NCI-H460 (cell line): ENCODE measurements at places on chromosomes 3 and 15.

DNA sequence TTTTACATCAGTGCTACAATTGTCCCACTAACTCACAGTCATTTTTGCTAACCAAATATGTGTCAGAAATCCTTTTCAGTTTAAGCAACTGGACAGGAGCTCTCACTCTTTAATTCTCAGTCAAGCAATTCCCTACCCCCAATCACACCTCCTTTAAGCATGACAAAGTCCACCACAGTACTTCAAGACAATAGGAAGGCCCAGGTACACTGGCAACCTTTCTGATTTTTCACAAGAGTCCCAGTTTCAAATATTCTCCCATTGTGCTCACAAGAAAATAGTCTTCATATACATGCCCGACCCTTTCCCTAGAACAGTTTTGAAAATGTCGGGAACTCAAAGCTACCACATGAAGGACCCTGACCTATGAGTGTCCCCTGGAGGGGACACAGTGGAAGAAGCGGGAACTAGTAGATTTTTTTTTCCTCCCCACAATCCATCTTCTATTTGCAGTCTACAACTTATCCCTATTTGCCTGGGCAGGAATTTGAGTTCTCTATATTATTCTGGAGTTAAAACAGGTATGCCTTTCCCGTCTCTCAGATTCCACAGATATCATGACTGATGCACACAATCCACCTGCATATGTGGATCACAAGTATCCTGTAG is 413.5 kb downstream of the TIGIT start:
- DNase-seq: no peak

GRCh38 chr15:34161329-34161963 is 48.5 kb downstream of the KATNBL1 start:
- DNase-seq: no peak

DNA sequence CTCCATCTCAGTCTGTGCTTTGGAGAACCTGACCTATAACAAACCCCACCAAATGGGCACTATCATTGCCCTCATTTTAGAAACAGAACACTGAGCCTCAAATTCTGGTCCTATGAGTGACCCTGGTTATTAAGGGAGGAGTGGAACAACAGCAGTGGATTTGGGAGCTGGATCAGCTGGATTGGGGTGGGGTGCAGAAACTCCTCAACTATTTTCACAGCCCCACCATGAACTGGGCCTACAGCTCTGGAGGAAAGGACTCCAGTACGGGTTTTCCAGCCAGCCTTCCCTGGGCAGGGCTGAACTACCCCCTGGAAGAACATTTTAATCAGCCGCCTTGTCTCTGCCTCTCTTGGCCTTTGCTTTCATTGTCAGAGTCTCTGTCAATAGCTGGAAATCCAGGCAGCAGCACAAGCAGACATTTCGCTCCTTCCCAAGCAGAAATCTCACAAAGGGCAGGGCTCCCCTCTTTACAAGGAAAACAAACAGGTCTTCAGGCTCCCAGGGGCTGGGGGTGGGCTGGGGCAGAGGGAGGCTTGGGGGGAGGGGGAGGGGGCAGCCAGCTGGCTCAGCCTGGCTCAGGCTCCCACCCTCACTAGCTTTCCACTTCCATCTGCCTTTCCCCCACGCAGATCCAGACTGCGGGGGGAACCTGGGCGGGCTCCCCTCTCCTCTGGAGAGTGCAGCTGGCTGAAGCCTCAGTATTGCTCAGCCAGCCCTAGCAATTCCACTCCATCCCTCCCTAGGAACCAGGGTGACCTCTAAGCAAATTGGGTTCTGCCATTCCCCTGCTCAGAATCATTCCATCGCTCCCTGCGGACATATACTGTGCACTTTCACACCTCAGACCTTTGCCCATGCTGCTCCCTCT is 13.7 kb upstream of the TLE3 start:
- peak; percentile 44 for DNase-seq

GRCh38 chr3:37646865-37647264 is 214.8 kb upstream of the CTDSPL start:
- no peak for DNase-seq

GRCh38 chr15:95742836-95743235 is 587.7 kb upstream of the NR2F2 start:
- DNase-seq: no peak
